Activated CD4-positive, alpha-beta T cell treated with anti-CD3 and anti-CD28 coated beads, Interleukin-2, amount 50 U/mL, for 24 hours (primary cell): ENCODE measurements at places on chromosomes 12 and 14.

- DNase-seq: no peak
These were observed 41.0 kb downstream of the BDKRB1 start for GRCh38 chr14:96297000-96297399.

DNA sequence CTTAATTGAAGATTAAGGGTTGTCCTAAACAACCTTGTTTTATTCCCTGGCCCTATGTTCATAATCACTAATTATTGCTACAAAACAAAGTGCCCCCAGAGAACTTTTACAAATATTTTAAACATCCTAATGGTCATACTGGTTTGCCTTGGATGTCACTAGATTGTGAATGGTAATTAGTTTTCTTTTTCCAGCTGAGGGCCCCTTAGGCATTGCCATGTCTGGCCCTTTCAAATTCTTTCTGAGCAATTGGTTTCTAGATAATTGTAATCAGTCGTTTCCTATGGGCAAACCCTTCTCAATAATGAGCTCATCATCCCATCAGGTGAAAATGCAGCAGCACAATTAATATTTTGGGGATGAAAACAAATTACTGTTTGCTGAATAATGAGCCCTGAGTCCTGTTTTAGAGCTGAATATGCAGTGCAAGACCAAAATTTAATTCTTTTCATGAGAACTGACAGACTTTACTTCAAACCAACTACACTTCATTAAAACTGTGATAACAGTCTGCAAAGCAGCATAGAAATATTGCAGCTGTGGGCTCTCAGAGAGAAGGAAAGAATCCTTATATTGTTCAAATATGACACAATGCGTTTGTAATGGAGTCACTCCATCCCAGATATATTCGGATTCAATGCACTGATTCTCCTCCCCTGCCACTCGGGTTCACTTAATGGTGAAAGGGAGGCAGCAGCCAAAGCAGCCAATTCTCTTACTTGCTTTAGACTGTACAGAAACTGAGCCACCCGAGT lies 67.7 kb upstream of the ARHGAP5 start:
- DNase-seq: no peak

DNA sequence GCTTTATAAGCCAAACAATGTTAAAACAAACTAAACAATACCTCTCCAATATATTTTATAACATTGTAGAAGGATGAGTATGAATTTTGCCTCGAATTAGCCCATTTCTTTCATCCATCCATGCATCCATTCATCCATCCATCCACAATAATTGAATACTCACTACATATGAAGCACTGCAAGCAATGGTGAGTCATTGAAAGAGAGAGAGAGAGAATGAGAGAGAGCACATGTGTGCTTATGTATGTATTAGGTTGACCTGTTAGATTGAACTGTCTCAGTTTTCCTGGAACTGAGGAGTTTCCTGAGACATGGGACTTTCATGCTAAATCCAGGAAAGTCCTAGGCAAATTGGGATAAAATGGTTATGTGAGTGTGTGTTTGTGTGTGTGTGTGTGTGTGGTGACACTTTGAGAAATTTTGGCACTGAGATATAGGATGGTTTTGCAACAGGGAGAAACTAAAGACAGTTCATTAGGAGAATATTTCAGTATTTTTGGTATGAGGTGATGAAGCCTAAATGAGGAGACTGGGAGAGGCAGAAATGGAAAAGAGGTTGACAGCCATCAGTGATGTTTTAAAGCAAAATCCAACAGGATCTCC lies 98.4 kb downstream of the C12orf75 start:
- no peak for DNase-seq

- DNase-seq: no peak
These were observed 26.2 kb upstream of the LRRK2 start for GRCh38 chr12:40198601-40199000.

DNA sequence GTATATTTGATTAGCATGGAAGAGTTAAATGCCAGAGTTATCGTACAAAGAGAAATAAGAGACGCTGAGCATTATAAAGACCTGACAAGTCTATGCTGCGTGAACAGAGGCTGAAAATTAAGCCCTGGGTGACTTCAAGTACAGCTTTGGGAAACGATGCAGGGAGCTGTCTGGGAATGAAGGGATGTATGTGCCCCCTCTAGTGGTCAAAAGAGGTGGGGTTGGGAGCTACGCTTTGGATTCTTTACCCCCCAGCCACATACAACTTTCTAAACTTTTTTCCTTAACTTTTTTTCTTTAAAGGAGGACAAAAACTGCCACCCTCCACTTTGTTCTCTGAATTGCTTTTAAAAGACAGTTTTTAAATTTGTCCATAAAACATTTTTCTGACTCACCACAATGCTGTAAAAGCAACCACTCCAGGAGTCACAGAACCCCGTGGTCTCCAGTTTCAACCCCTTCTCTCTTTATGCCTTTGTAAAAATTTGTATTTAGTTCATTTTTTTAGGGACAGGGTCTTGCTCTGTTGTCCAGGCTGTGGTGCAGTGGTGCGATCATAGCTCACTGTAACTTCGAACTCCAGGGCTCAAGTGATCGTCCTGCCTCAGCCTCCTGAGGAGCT lies 59.4 kb downstream of the ZNF664 start:
- no peak for DNase-seq

GRCh38 chr12:46453428-46453827 lies 80.9 kb upstream of the SLC38A2 start:
- DNase-seq: no peak

DNA sequence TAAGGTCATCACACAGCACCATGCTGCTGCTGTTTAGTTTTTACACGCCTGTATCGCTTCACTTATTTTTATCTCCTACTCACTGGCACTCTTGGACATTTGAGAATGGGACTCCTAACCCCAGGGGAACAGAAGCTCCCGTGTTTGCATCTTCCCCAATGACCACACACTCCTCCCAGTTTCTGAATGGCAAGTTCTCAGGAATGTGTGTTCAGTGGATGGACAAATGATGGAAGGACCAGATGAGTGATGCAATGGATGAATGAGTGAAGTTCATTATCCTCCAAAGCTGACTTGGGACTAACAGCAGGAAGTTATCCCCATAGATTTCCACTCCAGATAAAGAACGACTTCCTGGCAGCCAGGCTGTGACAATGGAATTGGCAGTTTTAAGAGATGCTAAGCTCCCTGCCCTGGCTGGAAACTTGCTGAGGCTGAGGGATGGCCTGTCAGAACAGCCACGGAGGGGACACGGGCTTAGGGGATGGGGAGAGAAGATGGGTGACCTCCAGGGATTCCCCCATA lies 231.5 kb downstream of the SLC15A4 start:
- no peak for DNase-seq

DNA sequence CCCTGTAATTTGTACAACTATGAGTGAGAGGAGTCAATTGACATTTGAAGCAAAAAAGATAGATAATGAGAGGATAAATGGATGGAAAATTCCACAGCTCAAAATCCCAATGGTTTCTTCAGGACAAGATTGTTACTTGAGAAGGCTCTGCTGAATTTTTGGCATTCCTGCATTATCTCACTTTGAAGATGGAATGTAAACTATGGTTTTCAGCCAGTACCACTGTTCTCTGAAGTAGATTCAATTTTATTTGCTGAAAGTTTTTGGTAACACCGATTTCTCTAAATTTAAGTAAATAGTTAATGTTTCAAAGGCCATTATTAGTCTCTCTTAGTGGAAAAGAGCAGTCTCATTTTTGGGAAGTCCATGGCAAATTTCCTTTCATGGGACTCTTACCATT lies 121.9 kb upstream of the SLC38A2 start:
- no peak for DNase-seq

GRCh38 chr14:85413836-85414526 lies 116.0 kb upstream of the FLRT2 start:
- no peak for DNase-seq

DNA sequence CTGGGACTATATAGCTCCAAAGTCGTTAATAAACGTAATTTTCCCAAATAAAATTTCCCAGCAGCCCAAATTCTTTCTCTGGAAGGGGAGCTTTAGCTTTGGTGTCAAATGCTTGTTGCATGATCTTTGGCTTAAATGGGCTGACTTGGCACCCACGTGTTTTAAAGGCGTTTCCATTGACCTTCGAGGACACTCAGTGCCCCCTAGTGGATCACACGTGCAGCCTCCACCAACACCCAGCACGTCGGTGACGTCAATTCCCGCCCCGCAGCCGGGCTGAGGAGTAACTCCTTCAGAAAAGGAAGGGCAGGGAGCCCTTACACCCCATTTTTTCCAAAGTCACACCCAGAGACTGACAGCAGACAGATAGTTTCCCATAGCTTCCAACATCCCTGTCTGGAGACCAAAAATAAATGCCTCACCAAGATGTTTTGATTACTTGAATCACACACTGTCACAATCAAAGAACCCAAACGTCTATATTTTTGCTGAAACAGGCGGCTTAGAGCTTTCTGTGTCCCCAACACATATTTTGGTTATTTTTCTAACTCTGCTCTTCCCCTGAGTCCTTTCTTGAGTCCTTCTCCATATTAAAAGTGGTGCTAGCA lies 707.9 kb downstream of the AACS start:
- DNase-seq: no peak

- DNase-seq: no peak
These were observed 146.0 kb upstream of the C14orf180 start for GRCh38 chr14:104433401-104434213.

DNA sequence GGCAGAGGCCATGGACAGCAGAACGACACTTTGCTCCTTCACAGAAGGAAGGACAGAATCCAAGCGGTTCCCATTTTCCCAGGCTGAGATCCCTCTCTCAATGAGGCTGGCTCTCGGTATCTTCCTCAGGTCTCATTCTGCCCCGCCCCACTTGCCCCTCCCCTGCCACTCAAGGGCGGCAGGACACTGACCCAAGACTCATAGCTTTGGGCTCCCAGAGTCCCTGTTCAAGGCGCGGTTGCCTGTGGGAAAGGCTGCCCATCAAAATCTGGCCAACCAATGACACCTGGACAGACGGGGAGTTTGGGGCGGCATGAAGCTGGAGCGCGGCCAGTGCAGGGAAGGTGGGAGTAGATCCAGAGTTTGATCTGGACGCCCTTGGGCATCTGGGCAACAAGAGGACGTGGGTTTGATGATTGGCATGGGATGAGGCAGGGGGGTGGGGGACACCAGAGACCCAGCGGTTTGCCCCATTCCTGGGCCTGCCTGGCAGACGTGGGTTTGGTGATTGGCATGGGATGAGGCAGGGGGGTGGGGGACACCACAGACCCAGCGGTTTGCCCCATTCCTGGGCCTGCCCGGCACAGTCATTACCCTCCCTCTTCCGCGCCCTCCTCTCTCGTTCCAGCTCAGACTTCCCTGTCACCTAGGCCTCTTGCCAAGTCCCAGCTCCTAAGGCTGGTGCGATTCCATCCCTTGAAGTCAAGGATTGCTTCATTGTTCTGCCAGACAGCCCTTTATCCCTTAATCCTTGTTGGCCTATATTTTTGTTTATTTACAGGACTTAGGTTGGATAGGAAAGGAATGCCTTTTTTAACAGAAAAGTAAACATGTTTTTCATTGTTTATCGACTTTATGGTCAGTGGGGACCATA lies 92.1 kb downstream of the NINJ2 start:
- DNase-seq: no peak

DNA sequence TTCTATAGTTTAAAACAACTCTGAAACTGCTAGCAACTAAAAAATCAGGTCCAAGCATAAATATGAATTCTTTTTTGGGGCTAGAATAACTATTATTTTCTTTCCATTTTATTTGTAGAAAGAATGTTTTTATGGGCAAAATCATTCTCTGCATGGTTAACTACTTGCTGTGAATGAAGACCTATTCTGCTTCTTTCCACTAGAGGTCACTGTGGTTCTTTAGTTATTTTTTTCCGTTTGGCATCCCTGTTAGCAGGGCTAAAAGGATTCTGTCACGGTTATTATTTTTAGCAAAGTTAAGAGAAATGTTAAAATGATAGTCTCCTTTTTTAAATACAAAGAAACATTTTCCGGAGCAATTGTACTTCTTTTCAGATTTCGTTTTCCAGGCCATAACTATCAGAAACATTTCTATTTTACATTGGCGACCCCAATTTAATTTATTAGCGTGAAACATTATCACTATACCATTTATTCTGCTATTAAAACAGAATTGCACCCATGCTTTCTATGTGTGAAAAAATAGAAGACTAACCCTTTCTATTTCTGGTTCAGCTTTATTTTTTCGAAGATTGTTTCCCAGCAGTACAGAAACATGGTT lies 404.8 kb downstream of the ATP23 start:
- no peak for DNase-seq

DNA sequence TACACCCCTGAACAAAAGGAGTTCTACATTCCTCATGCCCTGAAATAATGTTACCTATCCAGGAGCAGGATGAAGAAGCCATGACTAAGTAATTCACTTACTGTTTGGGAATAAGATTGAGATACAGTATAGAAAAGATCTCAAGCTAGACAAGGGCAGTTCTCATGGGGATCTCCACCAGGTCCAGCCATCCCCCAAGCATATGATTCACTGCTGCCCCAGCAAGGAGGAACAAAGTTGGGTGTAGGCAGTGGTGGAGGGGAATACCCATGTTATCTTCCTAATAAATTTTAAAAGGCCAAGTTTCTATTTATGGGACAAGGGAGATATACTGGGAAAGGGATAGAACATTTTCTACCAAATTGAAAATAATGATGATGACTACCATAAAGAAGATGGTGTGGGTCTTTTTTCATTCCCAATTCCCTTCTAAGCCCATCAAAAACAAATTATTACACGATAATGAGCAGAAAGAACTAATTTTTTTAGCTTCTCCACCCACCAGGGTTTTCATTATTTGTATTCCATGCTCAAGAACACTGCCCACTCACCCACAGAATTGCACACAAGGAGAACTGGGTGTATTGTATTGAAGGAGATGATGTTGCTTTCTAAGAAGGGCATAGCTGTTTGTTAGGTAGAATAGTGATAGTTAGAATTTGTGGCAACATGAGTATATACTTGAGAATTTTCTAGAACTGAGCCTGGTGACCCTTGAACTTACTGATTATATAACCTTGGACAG lies 204.6 kb downstream of the BTG1 start:
- no peak for DNase-seq
